ENCODE measurements at places on chromosomes 1 and 21.
A peak's percentile ranks its signal among the peaks of the same experiment; 100 is the strongest.

DNA sequence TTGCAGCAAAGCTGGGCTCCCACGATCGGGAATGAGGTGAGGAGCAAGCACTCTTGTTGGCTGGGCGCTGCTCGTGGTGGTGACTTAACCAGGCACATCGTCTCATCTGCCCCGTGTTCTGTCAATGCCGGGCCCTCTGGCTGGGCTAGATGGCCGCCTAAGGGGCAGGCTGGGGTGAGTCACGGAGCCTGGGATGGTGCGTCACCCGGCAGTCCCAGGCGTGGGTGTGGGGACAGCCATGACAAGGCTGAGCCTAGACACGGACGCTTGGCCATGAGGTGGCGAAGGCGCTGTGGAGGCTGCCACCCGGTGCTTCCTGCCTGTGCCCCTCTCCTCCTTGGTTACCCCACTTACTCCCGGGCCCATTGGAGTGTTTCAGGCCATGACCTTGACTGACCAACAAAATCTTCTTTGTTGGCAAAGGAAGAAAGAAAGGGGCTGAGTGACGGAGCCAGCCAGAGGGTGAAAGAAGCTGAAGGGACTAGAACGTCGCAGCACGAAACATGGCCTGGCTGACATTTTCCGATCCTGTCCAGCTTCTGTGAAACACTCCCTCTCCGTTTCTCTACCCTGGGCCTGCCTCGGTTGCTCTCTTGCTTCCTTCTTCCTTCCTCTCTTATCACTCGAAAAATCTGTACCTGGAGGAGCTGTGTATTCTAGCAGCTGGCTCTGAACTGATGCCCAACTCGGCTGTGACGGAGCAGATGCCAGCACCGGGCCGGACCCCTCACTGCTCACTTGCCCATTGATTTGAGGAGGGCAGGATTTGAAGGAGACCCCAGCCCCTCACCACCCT lies 596 bp downstream of the CD247 start:
- DNase-seq = no peak

- no peak for DNase-seq
Measured at GRCh38 chr21:15199414-15200383, 134.9 kb upstream of the NRIP1 start.

DNA sequence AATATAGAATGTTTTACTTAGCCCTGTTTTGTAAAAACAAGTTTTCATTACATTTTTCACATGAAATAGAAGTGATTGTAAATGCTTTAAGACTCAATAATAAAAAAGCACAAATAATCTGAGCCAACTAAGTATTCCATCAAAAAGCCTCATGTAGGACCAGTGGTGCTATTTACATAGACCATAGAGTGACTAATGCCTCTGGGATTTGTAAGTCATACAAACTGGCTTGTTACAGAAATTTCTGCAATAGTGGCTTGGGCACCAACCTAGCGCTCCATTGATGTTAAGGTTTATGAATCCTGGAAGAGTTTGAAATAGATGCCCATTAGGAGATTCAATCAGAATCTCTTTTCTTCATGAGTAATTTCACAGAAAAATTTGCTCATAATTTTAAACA lies 31.9 kb downstream of the ZMYM1 start:
- DNase-seq = peak; percentile 89

DNA sequence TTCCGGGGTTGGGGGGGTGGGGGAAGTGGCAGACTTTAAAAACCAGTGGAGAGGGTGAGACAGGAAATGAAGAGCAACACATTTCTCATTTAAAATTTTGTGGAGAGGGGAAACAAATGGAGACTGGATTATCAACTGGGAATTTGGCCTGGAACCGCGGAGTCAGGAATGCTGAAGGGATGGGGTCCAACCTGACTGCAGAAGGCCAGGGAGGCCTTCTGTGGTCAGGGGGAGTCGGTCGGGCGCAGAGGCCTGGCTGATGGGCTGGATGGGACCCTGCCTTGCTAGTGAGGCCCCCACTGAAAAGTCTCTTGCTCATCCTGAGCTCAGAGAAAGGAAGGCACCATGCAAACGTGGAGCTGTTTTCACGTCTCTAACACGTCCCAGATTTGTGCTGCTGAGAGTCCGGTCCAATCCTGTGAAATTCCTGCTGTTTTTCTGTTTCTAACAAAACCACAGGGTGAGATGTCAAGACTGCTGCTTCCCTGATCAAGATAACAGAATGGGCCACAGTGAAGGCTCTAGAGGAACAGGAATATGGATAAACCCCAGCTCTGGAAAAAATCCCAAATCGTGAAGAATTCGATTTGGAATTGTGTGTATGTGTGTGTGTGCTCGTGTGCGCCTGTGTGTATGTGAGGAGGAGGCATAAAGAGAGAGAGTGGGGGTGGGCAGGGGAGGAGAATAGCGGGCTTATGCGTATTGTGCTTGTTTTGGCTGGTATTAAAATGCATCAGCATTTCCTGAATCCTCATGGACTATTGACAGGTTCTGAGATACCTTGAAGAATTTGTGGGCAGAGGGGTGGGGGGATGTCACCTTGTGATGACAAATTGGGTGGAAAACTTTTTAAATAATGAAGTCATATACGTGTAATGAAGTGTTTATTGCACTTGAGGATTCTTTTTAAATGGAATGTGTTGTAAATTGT lies 117.4 kb downstream of the NGF start:
- no peak for DNase-seq

GRCh38 chr21:32209580-32209979 lies 69.3 kb downstream of the MIS18A start:
- DNase-seq = no peak

GRCh38 chr1:92317836-92318493 lies 19.1 kb downstream of the RPAP2 start:
- DNase-seq = peak; percentile 39

GRCh38 chr1:203985044-203985443 lies 87.9 kb upstream of the SOX13 start:
- no peak for DNase-seq

GRCh38 chr1:72620453-72620852 lies 338.1 kb upstream of the NEGR1 start:
- DNase-seq = no peak

DNA sequence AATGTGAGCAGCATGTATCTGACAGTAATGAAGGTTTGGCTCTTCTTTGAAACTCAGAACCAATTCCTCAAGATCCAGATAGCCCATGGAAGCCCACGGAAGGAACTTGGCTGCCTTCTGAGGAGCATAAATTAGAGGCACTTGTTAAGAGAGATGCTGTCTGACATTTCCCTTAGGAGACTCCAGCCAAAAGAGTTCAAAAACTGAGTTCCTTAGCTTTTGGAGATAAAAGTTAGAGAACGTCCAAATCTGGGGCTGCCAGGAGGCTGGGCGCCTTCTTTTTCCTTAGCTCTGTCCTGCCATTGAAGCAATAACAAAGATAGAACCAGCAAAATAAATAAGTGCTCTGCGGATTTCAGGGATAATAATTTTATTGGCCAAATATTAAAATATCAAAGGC lies 439.6 kb upstream of the USP24 start:
- DNase-seq = no peak
